Activated T-helper 1 cell treated with anti-CD3 and anti-CD28 coated beads, Interleukin-2, amount 50 U/mL, for 16 hours (primary cell): ENCODE measurements at places on chromosomes 1 and 21.

- no peak for DNase-seq
Observed at GRCh38 chr21:34733852-34734251, 65.1 kb downstream of the CLIC6 start.

DNA sequence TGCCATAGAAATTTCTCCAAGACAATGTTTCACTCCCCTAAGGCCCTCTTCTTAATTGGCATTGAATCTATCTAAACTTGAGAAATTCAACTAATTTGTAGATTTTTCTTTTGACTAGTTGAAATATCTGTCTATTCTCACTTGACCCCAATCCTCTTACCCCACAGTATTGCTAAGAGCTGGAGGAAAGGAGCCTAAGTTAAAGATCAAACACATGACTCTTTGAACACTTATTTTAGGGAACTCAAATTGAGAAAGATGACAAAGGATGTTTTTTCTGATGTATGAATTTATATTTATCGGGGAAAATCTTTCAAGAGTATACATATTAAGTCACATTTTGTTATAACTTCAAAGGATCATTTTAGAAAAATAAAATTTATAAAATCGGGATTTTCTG, 3.6 kb downstream of the MR1 start:
- no peak for DNase-seq

- no peak for DNase-seq
Observed at GRCh38 chr1:245971711-245972085, 535.4 kb downstream of the SMYD3 start.

DNA sequence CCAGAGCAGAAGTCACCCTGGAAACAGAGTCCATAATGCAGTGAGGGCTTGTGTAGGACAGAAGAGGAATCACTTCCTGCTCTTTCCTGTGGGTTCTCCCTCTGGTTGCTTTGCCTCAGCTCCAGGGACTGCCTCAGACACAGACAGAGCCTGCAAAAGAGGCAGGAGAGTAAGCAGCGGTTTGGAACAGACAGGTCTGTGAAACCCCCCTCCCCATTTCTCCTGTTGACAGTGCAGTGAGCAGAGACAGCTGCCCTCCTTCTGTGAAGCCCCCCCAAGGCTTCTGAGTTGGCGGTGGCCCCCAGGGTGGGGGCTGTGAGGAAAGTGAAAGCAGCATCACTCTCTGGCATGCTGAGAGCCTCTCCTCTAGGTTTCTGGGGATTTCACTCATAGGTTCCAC, 53.0 kb downstream of the MAB21L3 start:
- DNase-seq, result no peak

DNA sequence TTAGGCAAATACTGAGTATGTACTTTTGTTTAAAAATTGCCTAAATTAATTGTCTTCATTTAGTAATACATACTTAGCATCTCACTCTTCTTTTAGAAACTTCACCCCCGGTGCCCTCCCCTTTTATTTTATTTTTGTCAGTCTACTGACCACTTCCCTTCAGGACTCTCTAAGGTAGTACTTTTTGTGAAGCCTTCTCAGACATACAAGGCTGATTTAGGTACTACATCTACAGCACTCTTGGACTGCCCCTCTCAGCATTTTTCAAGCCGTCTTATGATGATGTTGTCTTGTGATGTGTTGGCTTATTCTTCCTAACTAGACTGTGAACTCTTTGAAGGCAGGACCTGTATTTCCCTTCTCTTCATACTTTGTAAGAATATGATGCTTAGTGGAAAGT, 24.7 kb downstream of the RPS6KC1 start:
- no peak for DNase-seq

GRCh38 chr1:67105508-67105907, 29.3 kb downstream of the C1orf141 start:
- no peak for DNase-seq

DNA sequence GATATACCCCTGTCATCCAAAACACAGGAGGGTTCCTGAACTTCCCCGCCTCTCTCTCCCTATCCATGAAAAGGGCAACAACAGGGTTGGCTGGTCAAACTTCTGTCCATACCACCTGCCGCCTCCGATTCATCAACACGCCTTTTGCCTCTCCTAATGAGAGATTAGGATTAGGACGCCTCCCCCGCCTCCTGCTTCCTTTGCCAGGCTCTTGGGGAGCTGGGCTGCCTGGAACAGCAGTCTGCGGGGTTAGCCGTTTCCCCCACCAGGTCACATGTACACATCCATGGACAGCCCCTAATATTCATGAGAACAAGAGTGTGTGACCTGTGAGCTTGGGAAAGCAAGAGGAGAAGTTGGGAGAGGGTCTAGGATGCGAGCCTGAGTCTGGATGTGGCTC, 2.3 kb upstream of the OPTC start:
- DNase-seq, result no peak

GRCh38 chr1:57086154-57086553, 120.3 kb upstream of the C8B start:
- no peak for DNase-seq

DNA sequence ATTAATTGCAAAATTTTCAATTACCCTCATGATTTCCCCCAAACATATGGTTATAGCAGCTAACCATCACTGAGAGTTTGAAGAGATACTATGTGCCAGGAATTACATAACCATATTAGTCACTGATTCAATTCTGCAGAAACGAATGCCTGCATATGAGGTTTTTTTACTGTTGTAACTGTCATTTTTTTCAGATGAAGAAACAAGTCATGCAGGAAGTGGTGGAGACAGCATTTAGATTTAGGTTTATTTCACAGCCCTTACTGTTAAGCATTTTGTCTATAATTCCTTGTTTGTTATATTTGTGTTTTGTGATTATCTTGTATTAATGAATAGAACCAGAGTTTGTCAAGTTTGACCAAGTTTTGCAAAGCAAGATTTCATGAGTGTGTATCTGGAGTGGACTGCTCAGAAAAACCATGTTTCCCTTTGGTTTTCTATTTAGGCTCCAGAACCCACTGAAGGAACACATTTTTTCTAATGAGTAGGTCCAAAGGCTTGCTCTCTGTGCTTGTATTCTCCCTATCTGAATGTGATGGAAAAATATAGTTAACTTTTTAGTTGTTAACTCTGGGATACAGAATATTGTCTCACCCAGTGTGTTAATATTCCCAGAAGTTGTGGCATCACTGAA, 308.5 kb upstream of the ADAMTS5 start:
- DNase-seq, result no peak

GRCh38 chr1:20724364-20725188, 6.8 kb upstream of the KIF17 start:
- DNase-seq, result no peak

DNA sequence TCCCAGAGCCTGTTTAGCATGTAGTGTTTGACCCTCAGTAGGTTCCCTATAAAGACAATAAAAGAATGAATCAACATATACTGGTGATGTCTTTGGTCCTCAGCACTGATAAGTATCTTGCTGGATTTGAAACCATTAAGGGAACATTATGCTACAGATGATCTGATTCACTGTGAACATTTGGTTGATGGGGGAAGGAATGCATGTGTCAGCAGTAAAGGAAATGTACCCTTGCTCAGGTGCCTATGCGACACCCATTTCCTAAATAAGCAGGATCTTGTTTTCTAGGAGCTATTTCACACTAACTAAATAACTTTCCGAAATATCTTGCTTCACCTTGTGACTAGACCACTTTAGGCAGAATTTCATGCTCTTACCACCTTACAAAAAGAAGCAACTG, 13.0 kb downstream of the TEX38 start:
- no peak for DNase-seq

DNA sequence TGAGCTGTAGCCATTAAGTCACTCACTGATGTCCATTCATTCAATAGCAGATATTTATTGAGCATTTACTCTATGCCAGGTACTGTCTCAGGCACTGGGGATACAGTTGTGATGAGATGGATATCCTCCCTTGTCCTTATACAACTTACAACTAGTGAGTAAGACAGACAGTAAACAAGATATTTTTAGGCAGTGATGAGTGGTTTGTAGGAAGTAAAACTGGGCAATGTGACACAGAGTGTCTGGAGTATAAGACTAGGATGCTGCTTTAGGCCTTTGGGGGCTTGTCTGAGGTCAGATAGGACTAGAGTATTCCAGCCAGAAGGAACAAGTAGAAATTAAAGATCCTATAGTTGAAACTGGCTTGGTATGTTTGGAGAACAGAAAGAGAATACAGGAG, 41.4 kb downstream of the NOS1AP start:
- no peak for DNase-seq

GRCh38 chr1:170316270-170316669, 170.5 kb downstream of the NTMT2 start:
- no peak for DNase-seq

- DNase-seq, result no peak
Observed at GRCh38 chr1:199173356-199173755, 534.5 kb downstream of the PTPRC start.

GRCh38 chr1:52139817-52140540, 1.9 kb upstream of the ZFYVE9 start:
- no peak for DNase-seq

- no peak for DNase-seq
Observed at GRCh38 chr1:82486468-82486867, 685.7 kb downstream of the ADGRL2 start.

DNA sequence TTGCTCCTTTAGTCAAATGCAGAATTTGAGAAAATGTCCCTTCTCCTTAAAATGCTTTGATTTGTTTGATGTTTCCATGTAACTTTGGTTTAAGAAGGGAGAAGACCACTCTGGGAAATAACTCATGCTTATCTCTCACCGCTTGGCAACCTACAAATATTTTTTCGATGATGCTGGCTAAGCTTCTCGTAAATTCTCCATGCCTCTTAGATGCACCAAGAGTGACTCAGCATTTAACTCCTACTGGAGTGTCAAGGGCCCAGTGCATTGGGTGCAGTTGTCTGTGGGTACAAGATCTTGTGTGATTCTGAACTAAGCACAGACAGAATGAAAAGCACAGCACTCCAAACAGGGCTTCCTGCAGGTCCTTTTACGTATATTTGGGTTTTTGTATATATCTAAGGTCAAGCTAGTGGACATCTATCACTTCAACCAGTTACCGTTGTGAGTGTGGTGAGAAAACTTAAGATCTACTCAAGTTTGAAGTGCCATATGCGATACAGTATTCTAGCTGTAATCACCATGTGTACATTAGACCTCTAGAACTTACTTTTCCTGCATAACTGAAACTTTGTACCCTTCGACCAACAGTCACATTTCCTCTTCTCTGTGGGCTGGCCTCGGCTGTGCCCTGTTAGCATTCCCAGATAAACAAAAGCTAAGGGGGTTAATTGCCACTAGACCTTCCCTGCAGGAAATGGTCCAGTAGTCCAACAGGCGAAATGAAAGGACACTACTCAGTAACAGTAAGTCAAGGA, 55.8 kb downstream of the COL18A1 start:
- no peak for DNase-seq

GRCh38 chr1:224703702-224704101, 87.6 kb downstream of the CNIH3 start:
- DNase-seq, result no peak

GRCh38 chr21:14771593-14771992, 225.5 kb upstream of the SAMSN1 start:
- DNase-seq, result no peak

DNA sequence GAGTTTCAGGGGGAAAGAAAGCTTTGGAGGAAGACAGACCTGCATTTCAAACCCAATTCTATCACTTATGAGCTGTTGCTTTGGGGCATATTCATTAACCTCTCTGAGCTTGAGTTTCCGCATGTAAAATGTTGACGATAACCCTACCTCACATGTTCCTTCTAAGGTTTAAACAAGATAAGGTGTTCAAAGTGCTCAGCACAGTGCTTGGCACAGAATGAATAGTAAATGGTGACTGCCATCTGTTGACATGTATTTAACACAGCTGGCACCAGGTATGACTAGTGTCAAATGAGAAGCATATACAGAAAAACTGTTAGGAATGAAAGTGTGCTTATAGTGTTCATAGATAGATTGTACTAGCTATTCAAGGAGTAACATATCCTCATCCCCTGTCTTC, 155.5 kb downstream of the PTGER3 start:
- DNase-seq, result no peak

- DNase-seq, result no peak
Observed at GRCh38 chr1:47514229-47514628, 76.4 kb downstream of the FOXD2 start.

DNA sequence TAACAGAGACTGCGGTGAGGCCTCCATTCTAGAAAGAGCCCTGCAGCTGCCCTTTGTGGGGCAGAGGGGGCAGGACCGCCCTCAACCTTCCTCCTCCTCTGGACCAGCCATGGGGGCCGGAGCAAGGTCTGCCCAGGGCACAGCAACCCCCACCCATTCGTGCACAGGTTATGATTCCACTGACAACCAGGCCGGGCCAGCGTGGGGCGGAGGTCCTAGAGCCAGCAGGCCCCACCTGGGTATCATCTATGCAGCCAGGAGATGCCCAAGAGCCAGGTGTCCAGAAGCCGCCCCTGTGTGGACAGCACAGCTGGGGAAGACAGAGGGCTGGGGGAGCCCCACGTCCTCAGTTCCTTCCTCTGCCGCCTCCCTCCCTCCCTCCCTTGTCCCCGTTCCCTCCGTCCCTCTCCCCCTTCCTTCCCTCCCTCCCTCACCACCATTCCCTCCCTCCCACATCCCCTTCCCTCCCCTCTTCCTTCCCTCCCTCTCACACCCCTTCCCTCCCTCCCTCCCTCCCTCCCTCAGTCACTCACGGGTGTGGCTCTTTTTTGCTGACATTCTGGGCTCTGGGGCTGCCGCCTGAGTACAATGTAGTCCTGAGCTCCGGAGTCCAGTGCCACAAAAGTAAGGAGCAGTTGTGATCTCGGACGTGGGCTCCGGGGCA, 12.3 kb downstream of the RNF223 start:
- DNase-seq, result no peak
